IMR-90 (cell line): ENCODE measurements at places on chromosomes 7 and 10. TPM values are rescaled to one million over a fixed set of nuclear protein-coding genes. Genes with fewer than 3 reads are reported as not detected.
A peak's percentile ranks its signal among the peaks of the same experiment; 100 is the strongest.

Gene NUTM2D
- total RNA-seq, result 0.54 and 0.56 TPM in 2 replicates

GRCh38 chr7:150666412-150666811 is 19.1 kb upstream of the GIMAP2 start:
- H3K27ac ChIP-seq, result no peak overlapping the region
- no peaks in the 10 kb centered on the region for H3K27me3 ChIP-seq
- no peak overlapping the region for H3K4me3 ChIP-seq

- peak; percentile 35 for DNase-seq
- H3K27ac ChIP-seq, result no peak overlapping the region
- peaks cover 7% of the 10 kb centered on the region for H3K4me1 ChIP-seq
- no peak overlapping the region for H3K4me3 ChIP-seq
Measured at GRCh38 chr10:100907773-100908363, 4.9 kb upstream of the SLF2 start.

DNA sequence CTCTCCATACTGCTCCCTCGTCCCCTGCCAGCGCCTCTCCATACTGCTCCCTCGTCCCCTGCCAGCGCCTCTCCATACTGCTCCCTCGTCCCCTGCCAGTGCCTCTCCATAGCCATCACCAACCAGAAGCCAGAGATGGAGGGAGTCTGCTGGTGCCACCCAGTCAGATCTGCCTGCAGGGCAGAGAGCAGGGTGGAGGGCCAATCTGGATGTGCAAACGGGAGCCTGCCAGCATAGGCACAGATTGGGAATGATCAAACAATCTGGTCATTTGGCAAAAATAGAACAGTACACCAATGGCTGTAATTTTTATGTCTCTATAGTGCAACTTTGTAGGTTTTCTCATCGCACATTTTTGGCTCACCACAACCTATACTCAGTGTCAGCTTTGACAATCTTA is 76.9 kb upstream of the LRRC4 start:
- no peak for DNase-seq
- H3K4me3 ChIP-seq, result no peak overlapping the region
- H3K4me1 ChIP-seq, result peaks cover 2% of the 10 kb centered on the region; the same call in 1 of the 2 replicates
- no peaks in the 10 kb centered on the region for H3K36me3 ChIP-seq

DNA sequence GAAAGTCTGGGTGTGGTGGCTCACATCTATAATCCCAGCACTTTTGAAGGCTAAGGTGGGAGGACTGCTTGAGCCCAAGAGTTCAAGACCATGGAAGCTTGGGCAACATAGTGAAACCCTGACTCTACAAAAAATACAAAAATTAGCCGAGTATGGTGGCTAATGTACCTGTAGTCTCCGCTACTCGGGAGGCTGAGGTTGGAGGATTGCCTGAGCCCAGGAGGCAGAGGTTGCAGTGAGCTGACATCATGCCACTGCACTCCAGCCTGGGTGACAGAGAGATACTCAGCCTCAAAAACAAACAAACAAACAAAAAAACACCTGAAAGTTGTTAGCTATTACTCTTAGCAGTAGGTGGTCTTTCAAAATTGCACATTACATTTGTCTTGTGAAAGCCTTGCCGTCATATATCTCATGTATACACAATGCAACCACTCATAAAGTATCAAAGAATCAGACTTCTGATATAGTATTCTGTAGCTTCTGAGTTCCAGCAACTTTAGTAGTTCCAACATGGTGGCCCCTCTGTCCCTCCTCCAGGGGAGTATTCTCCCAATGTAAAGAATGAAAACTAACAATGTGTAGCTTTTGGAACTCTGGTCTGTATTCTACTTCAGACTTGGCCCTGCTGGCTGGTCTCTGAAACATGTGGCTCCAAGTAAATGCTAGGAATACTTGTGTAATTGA is 101.5 kb downstream of the ZNF92 start:
- H3K36me3 ChIP-seq, result no peaks in the 10 kb centered on the region
- no peak for DNase-seq
- H3K4me1 ChIP-seq, result no peaks in the 10 kb centered on the region
- H3K27ac ChIP-seq, result no peak overlapping the region
- H3K27me3 ChIP-seq, result no peaks in the 10 kb centered on the region

Gene SPDYE16
- not detected in 2 replicates for total RNA-seq

GRCh38 chr7:79216236-79216635 is 237.2 kb downstream of the MAGI2 start:
- H3K27ac ChIP-seq, result no peak overlapping the region
- H3K36me3 ChIP-seq, result no peaks in the 10 kb centered on the region
- H3K4me1 ChIP-seq, result no peaks in the 10 kb centered on the region; the same call in 1 of the 2 replicates
- H3K4me3 ChIP-seq, result no peak overlapping the region
- no peak for DNase-seq

Gene GPRIN2
- under 0.01 TPM in 1 of 2 replicates, not detected in the other for total RNA-seq

DNA sequence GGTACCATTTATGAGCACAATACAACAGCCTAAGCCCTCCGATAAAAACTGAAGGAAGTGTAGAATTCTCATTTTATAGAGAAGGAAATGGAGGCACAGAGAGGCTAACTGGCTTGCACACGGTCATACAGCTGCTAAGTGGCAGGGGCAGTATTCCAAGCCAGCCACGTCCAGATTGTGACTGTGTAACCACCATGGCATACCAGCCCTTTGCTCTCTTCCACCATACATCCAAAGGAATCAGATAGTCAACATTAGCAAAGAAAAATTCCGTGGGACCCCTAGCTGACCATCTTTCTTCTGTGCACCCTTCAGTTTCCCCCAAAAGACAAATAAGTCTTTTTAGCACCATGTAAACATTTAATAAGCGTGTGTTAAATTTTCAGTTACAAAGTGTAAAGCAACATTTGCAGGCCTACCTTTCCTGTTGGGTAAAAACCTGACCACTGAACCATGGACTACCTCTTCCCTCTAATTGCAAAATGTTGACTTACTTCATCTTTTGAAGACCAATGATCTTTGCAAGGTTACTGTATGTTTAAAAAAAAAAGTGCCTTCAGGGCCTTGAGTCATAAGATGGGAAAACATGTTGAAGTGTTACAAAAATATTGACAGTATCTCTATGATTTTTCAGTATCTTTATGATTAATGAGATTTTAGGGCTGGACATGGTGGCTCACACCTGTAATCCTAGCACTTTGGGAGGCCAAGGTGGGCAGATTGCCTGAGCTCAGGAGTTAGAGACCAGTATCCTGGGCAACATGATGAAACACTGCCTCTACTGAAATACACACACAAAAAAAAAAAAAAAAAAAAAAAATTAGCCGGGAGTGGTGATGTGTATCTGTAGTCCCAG is 24.3 kb upstream of the PDZD8 start:
- H3K4me1 ChIP-seq, result no peaks in the 10 kb centered on the region
- no peak overlapping the region for H3K27ac ChIP-seq

- H3K27me3 ChIP-seq, result no peaks in the 10 kb centered on the region
- DNase-seq, result no peak
- H3K4me3 ChIP-seq, result peak overlapping the region; percentile 61
- H3K27ac ChIP-seq, result peak overlapping the region; percentile 71
- peaks cover 3% of the 10 kb centered on the region for H3K36me3 ChIP-seq
Measured at GRCh38 chr7:99504281-99504602, 220 bp upstream of the ZKSCAN5 start.

- no peaks in the 10 kb centered on the region; the same call in 1 of the 2 replicates for H3K4me1 ChIP-seq
- no peaks in the 10 kb centered on the region for H3K27me3 ChIP-seq
- H3K36me3 ChIP-seq, result peaks cover 8% of the 10 kb centered on the region
- no peak overlapping the region for H3K4me3 ChIP-seq
Measured at GRCh38 chr7:107594961-107595737, 15.1 kb downstream of the BCAP29 start.

DNA sequence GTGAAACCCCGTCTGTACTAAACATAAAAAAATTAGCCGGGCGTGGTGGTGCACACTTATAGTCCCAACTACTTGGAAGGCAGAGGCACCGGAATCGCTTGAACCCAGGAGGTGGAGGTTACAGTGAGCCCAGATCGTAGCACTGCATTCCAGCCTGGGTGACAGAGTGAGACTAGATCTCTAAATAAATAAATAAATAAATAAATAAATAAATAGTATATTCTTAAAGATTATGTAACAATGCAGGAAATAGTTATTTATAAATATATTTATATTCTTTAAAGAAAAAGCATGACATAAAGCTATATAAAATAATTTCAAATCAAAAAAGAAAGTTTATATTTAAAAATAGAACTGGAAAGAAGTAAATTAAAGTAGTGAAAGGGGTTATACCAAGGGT is 76.4 kb downstream of the MBL2 start:
- H3K36me3 ChIP-seq, result no peaks in the 10 kb centered on the region
- no peak overlapping the region for H3K27ac ChIP-seq
- H3K27me3 ChIP-seq, result no peaks in the 10 kb centered on the region; the same call in 1 of the 2 replicates
- no peaks in the 10 kb centered on the region for H3K4me1 ChIP-seq

Gene SH3PXD2A
- 6.3 and 6.7 TPM in 2 replicates for total RNA-seq

Gene DNA2
- total RNA-seq, result 5.6 and 10.0 TPM in 2 replicates

Gene DLX6
- total RNA-seq, result not detected in 2 replicates

DNA sequence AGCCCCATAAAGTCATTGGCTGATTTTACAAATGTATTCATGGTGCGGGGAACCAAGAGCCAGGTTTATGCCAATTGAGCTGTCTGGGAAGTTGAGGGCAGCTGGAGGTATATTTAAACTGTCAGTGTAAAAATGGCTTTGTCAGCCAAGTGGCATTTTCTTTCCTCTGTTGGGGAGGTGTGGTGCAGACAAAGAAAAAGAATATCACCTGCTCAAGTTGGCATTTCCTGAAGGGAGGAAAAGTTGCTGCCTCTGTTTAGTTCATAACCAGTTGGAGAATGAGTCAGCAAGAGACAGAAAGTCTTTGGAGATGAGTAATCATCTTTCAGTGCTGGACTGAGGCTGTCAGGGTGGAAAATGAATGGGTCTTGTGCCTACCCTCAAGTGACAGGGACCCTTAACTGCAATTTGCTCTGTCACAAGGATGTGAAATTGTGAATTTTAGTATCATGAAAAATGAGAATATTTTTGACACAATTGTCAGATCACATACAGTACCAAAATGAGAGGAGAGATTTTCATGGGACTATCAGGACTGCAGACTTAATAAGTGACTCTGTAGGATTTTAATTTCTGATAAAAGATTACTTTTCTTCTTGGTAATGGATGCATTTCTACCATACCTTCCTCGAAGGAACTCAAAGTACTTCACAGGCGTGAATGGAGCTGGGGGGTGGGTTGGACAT is 137.3 kb downstream of the ANLN start:
- DNase-seq, result peak; percentile 69
- H3K27me3 ChIP-seq, result peaks cover 4% of the 10 kb centered on the region
- no peaks in the 10 kb centered on the region for H3K36me3 ChIP-seq
- no peak overlapping the region for H3K4me3 ChIP-seq
- no peak overlapping the region for H3K27ac ChIP-seq
- H3K4me1 ChIP-seq, result peaks cover 9% of the 10 kb centered on the region

Gene PLXDC2
- total RNA-seq, result 5.0 and 6.1 TPM in 2 replicates

- H3K27me3 ChIP-seq, result no peaks in the 10 kb centered on the region
- H3K27ac ChIP-seq, result no peak overlapping the region
- no peaks in the 10 kb centered on the region for H3K36me3 ChIP-seq
- no peaks in the 10 kb centered on the region for H3K4me1 ChIP-seq
Measured at GRCh38 chr10:130409931-130410330, 273.7 kb downstream of the GLRX3 start.

Gene TSPAN12
- total RNA-seq, result 0.72 and 1.1 TPM in 2 replicates

Gene KLF6
- total RNA-seq, result 69.0 and 98.6 TPM in 2 replicates

GRCh38 chr10:104273286-104273685 is 4.3 kb downstream of the GSTO2 start:
- H3K27ac ChIP-seq, result 0 out of 2 replicates have a peak overlapping the region, but pooled peaks have one; percentile 17
- H3K27me3 ChIP-seq, result no peaks in the 10 kb centered on the region
- peaks cover 5% of the 10 kb centered on the region for H3K36me3 ChIP-seq
- DNase-seq, result peak; percentile 62
- H3K4me1 ChIP-seq, result peaks cover 13% of the 10 kb centered on the region

GRCh38 chr7:143480501-143480900 is 2.8 kb downstream of the TAS2R41 start:
- DNase-seq, result no peak
- no peak overlapping the region for H3K4me3 ChIP-seq
- no peaks in the 10 kb centered on the region for H3K27me3 ChIP-seq
- no peaks in the 10 kb centered on the region for H3K4me1 ChIP-seq
- no peaks in the 10 kb centered on the region for H3K36me3 ChIP-seq

Gene BEND7
- 2.3 and 3.1 TPM in 2 replicates for total RNA-seq

Gene UTF1
- not detected in 2 replicates for total RNA-seq

DNA sequence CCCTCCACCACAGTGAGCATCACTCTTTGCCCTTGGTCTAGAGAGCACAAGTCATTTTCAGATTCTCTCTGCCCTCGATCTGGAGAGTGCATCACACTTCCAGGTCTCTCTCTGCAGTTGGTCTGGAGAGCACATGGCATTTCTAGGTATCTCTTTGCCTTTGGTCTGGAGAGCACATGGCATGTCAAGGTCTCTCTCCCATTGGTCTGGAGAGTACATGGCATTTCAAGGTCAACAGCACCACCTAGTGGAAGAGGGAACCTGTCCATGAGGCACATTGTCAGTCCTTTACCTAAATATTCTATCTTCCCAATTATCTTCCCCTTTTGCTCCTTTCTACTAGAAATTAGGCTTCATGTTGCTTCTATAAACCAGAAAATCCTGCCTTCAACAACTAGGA is 1139.4 kb downstream of the XPNPEP1 start:
- no peak overlapping the region for H3K4me3 ChIP-seq
- H3K4me1 ChIP-seq, result no peaks in the 10 kb centered on the region; the same call in 1 of the 2 replicates
- H3K27ac ChIP-seq, result no peak overlapping the region
- H3K36me3 ChIP-seq, result no peaks in the 10 kb centered on the region
- no peaks in the 10 kb centered on the region for H3K27me3 ChIP-seq
